Activated gamma-delta T cell treated with Interleukin-2 at 50 U/mL for 16 hours (primary cell): ENCODE measurements at places on chromosomes 16 and 17.

DNA sequence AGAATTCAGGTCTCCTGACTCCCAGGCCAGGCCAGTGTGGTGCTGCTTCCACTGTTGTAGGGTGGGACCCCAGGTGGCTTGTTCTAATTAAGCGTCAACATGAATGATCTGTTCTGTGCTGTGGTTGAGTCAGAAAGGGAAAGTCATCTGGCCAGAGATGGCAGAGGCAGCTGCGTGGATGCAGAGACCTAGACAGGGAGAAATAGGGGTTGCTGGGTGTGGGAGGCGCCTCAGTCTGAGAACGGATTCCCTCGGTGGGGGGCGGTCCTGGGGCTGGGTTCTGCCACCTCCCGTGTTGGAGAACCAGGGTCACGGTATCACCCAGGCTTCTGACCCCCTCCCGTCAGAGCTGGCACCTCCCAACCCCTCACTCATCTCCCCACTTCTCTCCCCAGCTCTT is 5.6 kb downstream of the FBRS start:
- no peak for DNase-seq

DNA sequence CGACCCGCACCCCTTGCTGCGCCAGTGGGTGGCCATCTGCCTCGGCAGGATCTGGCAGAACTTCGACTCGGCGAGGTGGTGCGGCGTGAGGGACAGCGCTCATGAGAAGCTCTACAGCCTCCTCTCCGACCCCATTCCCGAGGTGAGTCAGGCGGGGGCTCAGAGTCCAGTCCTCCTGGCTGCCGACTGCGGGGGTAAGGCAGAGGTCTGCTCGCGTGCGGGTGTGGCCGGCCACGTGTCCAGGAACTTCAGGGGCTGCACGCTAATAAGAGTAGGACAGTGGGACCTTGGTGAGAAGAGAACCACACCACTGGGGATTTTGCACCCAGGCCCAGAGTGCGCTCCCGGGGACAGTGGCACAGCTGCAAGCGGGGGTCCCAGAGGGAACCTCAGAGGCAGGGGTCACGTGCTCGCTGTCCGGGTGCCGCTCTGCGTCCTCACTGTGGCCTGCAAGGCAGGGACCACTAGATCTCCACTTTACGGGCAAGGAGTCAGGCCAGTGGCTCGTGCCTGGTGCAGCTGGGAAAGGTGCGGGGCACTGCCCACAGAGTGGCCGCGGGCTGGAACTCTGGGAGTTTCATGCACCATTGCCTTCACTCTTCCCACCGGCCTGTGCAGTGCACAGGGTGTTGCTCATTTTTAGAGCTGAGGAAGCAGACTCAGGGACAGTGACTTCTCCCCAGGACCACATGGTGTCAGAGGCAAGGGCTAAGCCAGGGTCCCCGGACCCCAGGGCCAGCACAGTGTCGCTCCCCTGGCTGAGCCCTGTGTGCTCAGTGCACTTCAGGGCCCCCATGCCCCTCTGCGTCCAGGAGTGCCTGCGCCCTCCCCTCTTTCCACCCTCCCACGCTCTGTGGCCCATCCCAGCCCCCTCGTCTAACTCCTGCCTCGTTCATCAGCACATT is 107.6 kb upstream of the CHMP6 start:
- DNase-seq = no peak

GRCh38 chr17:1071103-1071825 is 74.3 kb downstream of the TIMM22 start:
- no peak for DNase-seq

DNA sequence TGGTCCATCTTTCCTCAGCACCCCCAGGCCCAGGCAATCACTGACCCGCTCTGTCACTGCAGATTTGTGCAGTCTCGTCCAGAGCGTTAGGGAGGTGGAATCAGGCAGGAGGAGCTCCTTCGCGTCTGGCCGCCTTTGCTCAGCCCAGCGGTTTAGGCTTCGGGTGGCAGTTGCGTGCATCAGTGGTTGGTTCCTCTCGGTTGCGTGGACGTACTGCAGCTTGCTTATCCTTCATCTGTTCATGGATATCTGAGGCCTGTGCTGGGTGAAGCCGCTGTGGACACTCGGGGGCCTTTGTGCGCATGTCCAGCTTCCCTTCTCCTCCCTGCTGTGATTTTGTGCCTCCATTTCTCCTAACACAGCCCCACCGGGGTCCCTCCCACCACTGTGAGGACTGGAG is 4.7 kb upstream of the P2RX1 start:
- DNase-seq = no peak

GRCh38 chr17:1999557-2000251 is 25.4 kb downstream of the RTN4RL1 start:
- DNase-seq = no peak

- DNase-seq = no peak
Observed at GRCh38 chr17:60473788-60474187, 51.5 kb downstream of the CHCT1 start.

GRCh38 chr16:3959148-3959547 is 78.6 kb upstream of the CREBBP start:
- no peak for DNase-seq

GRCh38 chr16:4011940-4012629 is 104.2 kb downstream of the ADCY9 start:
- DNase-seq = no peak

DNA sequence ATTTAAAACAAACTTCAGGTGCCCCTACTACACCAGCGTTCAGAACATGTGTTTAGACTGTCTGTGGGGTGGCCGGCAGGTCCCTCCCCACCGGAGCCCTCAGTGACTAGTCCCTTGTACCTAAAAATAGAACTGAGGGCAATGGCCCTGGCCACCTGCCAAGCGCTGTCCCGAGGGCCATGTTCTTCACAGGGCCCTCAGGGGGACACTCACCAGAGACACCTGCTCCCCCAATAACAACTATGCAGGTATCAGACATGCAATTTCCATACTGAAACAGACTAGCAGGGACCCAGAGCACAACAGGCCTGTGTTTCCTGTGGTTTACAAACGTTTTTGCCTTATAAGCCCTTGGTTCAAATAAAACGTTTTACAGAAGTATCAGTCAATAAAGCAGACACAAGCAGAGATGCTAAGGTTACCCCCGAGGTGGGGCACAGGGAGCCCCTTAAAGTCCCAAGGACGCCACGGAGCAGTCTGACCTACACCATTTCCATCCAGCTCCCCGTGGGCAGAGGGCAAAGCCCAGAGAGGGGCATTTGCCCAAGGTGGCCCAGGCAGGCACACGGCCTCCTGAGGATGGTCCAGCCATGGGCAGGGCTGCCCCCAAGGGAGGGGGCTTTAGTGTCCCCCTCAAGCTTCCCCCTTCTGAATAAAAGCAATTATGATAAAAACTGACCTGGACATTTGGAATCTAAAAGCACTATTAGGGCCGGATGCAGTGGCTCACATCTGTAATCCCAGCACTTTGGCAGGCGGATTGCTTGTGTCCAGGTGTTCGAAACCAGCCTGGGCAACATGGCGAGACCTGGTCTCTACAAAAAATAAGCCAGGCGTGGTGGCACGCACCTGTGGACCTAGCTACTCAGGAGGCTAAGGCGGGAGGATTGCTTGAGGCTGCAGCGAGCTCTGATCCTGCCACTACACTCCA is 896 bp upstream of the MYLK3 start:
- DNase-seq = no peak

GRCh38 chr16:19136549-19137196 is 22.9 kb downstream of the ITPRIPL2 start:
- no peak for DNase-seq

DNA sequence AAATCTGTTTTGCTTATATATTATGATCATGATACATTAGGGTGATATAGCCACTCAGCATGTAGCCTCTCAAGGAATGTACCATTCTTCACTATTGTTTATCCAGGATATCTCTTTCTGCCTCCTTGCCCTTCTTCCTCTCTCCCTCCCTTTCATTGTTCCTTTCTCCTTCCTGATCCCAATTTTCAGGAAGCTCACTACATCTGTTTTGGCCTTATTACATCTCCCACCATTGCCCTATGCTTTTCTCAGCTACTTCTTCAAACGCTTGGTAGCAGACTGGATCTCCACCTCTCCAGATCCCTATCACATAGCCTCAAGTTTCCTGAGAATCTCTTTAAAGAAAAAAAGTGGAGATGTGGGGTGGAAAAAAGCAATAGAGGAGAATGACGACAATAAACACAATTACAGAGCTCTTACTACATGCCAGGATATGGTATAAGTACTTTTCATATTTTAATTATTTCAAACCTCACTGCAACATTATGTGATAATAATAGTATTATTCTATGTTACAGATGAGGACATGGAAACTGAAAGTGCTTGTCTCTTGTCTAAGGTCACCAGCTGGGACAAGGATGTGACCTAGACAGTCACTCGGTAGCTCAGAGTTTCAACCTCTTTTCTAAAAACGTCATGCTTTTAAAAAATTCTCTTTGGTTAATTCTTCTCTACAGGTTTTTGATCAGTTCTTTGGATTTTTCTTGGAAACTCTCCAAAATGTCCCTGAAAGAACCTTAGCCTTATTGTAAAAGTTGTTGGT is 959.1 kb downstream of the CDH11 start:
- no peak for DNase-seq

- no peak for DNase-seq
Observed at GRCh38 chr17:62565817-62566216, 61.7 kb upstream of the MRC2 start.

DNA sequence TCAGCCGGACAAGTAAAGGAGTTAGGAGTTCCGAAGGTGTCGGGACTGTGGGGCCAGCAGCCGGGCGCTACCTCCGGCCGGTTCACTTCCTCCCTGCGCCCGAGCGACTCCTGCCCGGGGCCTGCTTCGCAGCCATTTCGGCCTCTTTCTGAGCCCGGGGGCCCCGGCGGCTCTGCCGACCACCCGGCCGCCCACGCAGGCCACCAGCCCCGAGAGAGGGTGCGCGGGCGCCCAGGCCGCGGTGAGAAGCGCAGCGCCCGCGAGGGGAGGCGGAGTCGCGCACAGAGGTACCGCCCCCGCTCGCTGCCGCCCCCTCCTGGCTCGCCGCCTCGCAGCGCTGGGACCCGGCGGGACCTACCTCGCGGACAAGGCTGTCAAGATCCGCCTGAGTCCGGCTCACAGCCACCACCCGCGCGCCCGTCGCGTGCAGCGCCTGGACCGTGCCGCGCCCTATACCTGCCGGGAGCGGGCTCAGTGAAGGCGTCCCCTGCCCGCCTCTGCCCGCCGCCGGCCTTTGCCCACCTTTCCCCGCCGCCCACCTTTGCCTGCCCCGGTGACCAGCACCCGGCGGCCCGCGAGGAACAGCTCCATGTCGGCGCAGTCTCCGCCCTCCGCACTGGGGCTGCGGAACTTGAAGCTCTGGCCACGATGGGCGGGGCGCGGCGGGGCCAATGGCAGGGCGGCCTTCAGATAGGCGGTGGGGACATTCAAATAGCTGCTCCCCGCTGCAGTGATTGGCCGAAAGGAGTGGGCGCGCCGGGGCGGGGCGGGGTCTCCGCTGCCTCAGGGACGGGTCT is at the start of gene DCXR:
TSS of gene DCXR (minus strand) at position 606 of the 797 bp plus-strand sequence. CDS start at position 591, 15 bp downstream.
- peak; percentile 95 for DNase-seq

GRCh38 chr17:68255731-68256538 is 8.1 kb downstream of the AMZ2 start:
- DNase-seq = no peak

DNA sequence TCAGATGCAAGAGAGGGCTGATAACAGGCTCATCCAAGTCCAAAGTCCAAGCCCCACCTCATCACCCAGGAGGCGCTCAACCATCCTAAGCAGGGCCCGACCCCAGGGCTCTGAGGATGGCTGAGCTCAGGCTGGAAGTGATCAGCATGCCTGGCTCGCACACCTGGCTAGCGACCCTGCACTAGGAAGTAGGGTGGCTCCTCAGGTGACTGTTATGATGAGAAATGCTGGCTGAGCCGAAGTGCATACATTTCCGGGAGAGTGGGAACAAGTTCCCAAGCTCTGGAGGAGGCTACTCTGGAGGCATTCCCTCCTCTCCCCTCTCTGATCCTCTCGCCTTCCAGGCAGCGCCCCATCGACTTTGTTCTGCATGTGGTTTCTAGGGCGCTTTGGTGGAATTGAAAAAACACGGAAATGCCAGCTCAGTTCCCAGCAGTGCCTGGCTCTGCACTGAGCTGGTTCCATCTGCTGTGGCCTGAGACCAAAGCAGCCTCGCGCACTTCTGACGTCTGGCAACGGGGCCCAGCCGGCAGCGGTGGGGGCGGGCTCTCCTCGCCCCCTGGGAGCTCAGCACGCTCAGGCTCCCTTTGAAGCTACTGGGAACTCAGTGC is 130.3 kb downstream of the IRF8 start:
- DNase-seq = no peak

DNA sequence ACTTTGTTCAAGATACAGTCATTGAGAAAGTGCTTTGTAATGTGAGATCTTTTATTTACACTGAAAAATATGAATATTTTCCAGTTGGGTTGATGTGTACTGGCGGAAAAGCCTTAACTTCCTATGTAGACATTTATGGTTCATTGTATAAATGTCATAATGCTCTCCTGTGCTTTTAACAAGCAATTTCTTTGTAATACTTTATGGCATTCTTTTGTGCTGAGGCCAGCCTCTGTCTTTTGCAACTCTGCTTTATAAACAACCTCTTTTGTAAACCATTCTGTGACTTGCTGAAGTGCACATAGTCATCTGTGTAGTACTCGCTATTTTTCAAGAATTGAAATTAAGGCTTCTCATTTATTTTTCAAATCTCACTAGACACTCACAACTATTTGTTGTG is 291.2 kb downstream of the CDH11 start:
- no peak for DNase-seq

GRCh38 chr16:89658221-89658879 is 714 bp downstream of the SPATA33 start:
- no peak for DNase-seq

- peak; percentile 63 for DNase-seq
Observed at GRCh38 chr17:50482516-50482915, 3.9 kb downstream of the RSAD1 start.

- no peak for DNase-seq
Observed at GRCh38 chr17:18999911-19000310, 4.7 kb downstream of the FAM83G start.
